ENCODE measurements at places on chromosomes 5 and 9. TPM values are rescaled to one million over a fixed set of nuclear protein-coding genes. Genes with fewer than 3 reads are reported as not detected.
A peak's percentile ranks its signal among the peaks of the same experiment; 100 is the strongest.

The LAMC3 gene
- not detected for total RNA-seq

The ENTREP1 gene
- total RNA-seq, result 1.8 TPM

The TEX48 gene
- not detected for total RNA-seq

GRCh38 chr5:154296525-154297159 is 106.1 kb downstream of the GALNT10 start:
- peak; percentile 48 for DNase-seq
- H3K4me3 ChIP-seq, result peak overlapping the region; percentile 31
- H3K27me3 ChIP-seq, result no peaks in the 10 kb centered on the region
- peaks cover 61% of the 10 kb centered on the region for H3K4me1 ChIP-seq

Data from Calu3 (cell line).